ENCODE measurements at places on chromosomes 6 and 20. TPM values are rescaled to one million over a fixed set of nuclear protein-coding genes. Genes with fewer than 3 reads are reported as not detected.

Gene UBE2C
- not detected for total RNA-seq

DNA sequence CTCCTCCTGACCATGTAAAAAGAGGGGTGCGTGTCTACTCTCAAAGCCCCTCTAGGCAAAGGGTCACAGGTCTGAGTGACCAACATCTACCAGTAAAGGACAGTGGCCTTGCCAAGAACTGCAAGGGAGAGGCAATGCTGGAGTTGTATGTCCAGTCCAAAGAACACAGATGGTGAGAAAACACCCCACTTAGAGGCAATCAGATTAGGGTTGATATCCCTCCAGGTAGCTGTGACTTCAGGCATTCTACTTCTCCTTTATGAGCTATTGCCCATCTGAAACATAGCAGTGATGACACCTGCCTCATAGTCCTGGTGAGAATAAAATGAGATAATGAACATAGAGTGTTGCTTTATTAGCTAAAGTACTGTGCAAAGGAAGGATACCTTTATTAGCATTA is 50.8 kb upstream of the MAFB start:
- no peak for DNase-seq
- H3K4me3 ChIP-seq = no peak overlapping the region
- H3K27ac ChIP-seq = no peak overlapping the region
- no peaks in the 10 kb centered on the region for H3K36me3 ChIP-seq

Gene RTN4IP1
- 1.3 TPM for total RNA-seq

DNA sequence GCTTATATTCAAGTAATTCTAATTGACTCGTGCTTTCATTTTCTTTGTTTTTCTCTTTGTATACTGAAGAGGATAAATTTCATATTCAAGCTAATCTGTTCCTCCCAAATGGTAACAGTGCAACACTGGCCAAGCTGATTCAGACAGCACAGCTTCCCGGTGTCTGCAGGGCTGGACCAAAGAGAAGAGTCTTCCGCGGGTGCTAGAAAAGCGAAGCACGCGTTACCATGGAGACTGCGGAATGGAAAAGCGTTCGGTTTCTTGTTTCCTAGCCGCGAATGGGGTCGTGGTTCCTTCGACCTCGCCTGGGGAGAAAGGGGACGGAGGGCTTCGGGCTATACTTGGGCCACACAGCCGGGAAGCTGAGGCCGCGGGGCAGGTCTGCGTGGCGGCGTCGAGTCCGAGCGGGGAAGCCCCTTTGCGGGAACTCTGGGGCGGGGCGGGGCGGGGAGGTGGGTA is 6.2 kb upstream of the ZNF311 start:
- H3K27ac ChIP-seq = no peak overlapping the region
- H3K27me3 ChIP-seq = no peaks in the 10 kb centered on the region
- DNase-seq = no peak
- H3K36me3 ChIP-seq = no peaks in the 10 kb centered on the region
- H3K4me1 ChIP-seq = no peaks in the 10 kb centered on the region
- peak overlapping the region; percentile 75 for H3K4me3 ChIP-seq
